ENCODE measurements at places on chromosomes 11 and 22.

GRCh38 chr11:131446590-131447275 is 76.3 kb downstream of the NTM start:
- H3K27ac ChIP-seq = no peak overlapping the region
- DNase-seq = no peak
- H3K27me3 ChIP-seq = no peaks in the 10 kb centered on the region
- no peaks in the 10 kb centered on the region for H3K4me1 ChIP-seq
- no peaks in the 10 kb centered on the region for H3K36me3 ChIP-seq

- no peak overlapping the region for H3K4me3 ChIP-seq
- no peak for DNase-seq
- H3K27ac ChIP-seq = no peak overlapping the region
- peaks cover 6% of the 10 kb centered on the region for H3K36me3 ChIP-seq
- H3K4me1 ChIP-seq = peaks cover 26% of the 10 kb centered on the region
Observed at GRCh38 chr11:94665116-94665659, 98.0 kb downstream of the PIWIL4 start.

DNA sequence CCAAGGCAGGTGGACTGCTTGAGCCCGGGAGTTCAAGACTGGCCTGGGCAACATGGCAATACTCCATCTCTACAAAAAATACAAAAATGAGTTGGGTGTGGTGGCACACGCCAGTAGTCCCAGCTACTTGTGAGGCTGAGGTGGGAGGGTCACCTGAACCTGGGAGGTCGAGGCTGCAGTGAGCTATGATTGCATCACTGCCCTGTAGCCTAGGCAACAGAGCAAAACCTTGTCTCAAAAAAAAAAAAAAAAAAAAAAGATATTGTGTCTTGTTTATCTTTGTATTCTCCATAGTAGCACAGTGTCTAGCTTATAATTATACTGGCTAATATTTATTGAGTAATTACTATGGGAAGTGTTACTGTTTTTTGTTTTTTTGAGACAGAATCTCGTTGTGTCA is 15.8 kb upstream of the GPHA2 start:
- H3K4me3 ChIP-seq = no peak overlapping the region
- H3K4me1 ChIP-seq = no peaks in the 10 kb centered on the region
- no peak for DNase-seq
- H3K36me3 ChIP-seq = no peaks in the 10 kb centered on the region
- peaks cover 11% of the 10 kb centered on the region for H3K27me3 ChIP-seq

DNA sequence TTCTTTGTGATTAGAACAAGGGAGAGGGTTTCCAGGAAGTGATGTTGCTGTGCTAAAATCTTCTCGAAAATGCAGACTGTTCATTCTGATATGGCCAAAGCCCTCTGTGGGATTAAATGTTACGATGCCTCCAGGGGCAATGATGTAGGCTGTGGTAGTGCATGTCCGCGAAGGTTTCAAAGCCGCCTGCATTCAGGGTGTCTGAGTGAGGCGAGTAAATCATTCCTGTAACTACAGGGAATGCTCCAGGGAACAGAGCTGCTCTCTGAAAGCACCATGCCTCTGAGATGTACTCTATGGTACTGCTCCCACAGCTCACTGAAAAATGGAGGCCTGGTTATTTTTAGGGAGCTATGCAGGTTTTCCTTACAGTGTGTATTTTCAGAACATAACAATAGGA is 21.2 kb downstream of the PDGFD start:
- no peaks in the 10 kb centered on the region for H3K27me3 ChIP-seq
- no peak overlapping the region for H3K4me3 ChIP-seq
- H3K36me3 ChIP-seq = no peaks in the 10 kb centered on the region
- H3K27ac ChIP-seq = no peak overlapping the region
- DNase-seq = no peak

GRCh38 chr11:66835768-66836405 is 7.4 kb upstream of the RCE1 start:
- H3K4me3 ChIP-seq = no peak overlapping the region
- H3K4me1 ChIP-seq = peaks cover 17% of the 10 kb centered on the region
- no peak overlapping the region for H3K27ac ChIP-seq
- DNase-seq = no peak
- no peaks in the 10 kb centered on the region for H3K27me3 ChIP-seq

All from Calu3 (cell line).